ENCODE measurements at places on chromosomes 1 and 21.

- DNase-seq: no peak
Observed at GRCh38 chr1:66752671-66753371, 562 bp downstream of the DYNLT5 start.

- no peak for DNase-seq
Observed at GRCh38 chr1:54268762-54269297, 68.9 kb downstream of the MRPL37 start.

GRCh38 chr1:65267683-65268082 is 41.7 kb upstream of the DNAJC6 start:
- DNase-seq: no peak

GRCh38 chr1:200332716-200333115 is 77.1 kb downstream of the ZNF281 start:
- no peak for DNase-seq

DNA sequence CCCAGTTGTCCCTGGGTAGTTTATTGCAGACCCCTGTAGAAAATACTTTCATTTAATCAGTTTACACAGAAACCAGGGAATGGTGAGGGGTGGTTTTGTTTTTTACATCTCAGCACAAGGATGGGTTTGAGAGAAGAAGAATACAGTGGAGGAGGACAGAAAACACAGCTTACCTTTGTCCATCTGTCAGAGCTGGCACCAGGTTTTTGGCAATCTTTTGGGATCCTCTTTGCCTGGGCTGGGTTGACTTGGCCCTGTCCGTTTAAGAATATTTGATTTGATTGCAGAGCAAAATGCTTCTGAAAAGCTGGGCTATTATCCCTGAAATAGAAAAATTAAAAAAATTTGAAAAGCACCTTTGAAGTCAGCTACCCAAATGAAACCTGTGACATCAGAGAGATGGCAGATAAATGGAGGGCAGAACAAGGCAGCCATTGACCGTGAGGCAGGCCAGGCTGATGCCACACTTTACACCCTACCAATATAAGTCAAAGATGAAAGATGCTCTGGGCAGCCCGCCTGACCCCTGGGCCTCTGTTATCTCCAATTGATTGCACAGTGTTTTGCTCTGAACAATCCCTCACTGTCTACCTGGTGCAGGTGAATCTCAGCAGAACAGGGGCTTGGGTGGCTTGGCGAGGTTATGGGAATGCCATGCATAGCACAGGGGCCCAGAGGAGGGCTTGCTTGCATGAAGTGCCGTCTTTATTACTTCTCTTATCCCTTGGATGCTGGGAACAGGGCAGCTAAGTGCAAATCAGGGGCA is 218.8 kb downstream of the LMX1A start:
- DNase-seq: no peak

- DNase-seq: no peak
Observed at GRCh38 chr21:14366998-14367397, 15.9 kb downstream of the HSPA13 start.

DNA sequence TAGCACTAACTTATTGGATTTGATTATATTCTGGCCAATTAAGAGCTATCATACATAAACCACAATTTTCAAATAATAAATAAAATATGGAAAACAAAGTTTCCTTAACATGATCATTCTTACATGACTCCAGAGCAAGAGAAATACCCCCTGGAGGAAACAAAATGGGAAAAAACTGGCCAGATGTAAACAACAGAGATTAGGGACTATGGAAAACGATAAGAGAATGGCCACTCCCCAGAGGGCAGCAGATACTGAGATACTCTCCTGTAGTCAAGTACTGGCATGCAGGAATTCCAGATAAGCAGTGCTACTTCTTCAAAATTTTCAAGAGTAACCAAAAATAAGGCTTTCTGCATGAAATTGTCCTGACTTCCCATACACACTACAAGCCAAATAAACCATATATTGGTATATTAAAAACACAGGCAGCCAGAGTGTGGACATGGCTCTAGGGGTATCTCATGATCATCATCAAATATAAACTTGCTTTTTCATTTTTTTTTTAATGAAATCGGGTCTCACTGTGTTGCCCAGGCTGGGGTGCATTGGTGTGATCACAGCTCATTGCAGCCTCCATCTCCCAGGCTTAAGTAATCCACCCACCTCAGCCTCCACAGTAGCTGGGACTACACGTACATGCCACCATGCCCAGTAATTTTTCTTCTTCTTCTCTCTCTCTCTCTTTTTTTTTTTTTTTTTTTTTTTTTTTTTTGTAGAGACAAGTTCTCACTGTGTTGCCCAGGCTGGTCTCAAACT is 118.5 kb downstream of the EIF4G3 start:
- no peak for DNase-seq

DNA sequence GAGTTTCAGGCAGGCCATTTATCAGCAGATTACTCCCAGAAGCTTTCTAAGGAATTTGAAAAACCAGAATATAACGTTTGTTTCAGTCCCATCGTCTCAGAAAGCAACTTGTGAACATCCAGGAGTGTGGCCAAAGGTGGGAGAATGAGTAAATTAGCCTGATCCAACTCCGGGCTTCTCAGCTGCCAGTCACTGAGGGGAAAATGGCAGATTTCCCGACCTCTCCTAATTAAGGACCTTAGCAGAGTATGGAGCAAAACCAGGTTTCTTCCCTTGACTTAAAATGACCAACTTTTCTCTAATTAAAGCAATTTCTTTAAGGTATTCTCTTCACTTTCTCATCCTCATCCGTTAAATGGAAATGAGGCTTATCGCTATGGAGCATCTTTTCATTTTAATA is 1.0 kb downstream of the CORT start:
- DNase-seq: no peak

DNA sequence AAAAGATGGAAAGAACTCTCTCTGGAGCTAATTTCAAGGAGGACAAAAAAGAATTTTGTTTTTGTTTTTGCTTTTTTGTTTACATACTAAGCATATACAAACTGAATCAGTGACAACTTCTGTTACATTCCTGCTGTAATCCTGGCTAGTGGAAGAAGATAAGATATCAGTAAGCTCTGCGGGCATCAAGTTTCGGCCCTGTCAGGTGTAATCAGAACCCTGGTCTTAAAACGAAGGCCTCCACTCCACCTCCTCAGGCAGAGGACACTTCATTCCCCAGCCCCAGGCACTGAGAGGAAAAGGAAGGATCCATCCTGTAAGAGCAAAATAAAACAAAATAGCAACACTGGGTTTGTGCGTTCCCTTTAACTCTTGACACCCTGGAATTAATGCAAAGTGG is 88.9 kb upstream of the ARHGAP29 start:
- DNase-seq: no peak

GRCh38 chr1:116242741-116243140 is 130.3 kb upstream of the ATP1A1 start:
- no peak for DNase-seq

DNA sequence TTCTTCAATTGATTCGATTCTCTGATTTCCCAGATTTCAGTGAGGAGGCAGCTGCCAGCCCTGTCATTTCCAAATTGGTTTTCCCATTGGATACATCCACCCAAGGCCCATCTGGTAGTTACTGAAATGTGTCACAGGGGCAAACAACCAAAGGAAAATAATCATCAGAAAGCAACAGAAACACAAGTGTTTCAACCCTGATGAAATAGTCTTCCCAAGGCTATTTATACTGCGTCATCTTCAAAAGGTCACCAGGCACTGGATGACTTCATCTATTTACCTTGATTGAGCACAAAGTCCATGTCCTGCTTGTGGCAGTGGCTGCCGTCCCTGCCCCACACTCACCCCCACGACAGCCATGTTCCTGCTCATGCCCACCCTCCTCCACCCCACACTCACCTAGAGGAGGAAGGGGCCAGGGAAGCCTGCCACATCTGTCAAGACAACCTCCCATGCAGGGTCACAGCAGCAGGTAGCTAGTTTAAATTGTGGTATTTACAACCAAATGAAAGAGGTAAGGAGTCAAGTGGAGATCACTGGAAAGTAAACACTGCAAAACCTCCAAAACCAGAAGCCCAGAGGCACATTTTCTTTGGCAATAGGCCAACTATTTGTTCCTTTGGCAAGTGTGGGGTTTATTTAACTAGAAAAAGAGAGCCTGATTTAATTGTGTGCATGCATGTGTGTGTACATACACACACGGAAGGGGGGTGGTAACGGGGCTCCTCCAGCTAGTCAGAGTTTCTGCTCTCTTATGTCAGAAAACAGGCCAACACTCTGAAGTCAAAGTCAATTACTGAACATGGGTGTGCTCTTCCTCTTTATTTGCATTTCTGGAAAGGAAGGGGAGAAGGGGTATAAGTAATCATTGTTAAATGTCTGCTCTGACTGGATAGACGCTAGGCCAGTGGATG is 49.5 kb upstream of the RAB4A start:
- DNase-seq: no peak

DNA sequence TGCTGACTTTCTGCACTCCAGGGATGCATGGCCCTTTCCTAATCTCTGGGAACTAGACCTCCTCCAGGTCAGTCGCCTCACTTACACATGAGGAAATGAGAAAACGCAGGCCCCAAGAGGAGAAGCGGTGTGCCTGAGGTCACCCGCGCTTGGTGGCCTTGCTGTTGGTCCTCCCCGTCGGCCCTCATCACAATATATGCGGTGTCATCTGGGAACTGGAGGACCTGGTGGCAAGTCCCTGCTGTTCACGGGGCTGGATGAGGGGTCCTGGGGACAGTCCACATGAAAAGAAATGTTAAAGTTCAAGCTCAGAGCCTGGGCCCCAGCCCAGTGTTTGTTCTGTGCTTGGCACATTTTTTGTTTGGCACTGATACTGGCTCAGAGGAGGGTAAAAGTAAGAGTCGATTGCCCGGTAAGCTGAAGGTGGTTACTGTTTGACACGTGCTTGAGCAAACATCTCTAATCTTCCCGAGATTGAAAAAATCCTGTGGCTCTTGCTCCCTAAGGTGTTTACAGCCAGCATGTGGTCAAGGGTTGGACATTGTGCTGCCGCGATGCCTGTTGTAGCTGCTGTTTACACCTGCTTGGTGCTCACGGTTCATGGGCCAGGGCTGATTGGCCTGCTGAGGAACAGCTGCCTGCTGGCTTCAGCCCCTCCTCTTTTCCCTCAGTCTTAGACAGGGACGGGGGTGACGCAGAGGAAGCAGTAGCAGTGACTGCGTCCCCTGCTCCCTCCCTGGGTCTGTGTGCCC is 5.2 kb downstream of the COQ8A start:
- no peak for DNase-seq

- no peak for DNase-seq
Observed at GRCh38 chr1:116436611-116436970, 63.5 kb downstream of the ATP1A1 start.

DNA sequence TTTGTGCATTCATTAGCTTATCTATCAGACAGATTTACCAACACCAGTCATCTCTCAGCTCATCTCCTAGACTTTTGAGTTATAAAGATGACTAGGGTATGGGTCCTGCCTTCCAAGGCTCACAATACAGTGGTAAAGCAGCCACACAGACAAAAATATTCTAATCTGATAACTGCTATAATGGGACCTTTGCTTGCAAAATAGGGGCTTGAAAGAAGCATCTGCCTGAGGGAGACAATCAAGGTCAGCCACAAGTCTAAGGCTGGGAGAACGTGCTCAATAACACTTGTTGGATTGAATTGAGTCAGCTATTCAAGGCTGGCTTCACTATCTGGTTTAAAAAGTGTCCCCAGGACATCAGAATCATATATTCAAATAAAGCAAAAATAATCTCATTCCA is 1.4 kb upstream of the PAPPA2 start:
- DNase-seq: no peak

DNA sequence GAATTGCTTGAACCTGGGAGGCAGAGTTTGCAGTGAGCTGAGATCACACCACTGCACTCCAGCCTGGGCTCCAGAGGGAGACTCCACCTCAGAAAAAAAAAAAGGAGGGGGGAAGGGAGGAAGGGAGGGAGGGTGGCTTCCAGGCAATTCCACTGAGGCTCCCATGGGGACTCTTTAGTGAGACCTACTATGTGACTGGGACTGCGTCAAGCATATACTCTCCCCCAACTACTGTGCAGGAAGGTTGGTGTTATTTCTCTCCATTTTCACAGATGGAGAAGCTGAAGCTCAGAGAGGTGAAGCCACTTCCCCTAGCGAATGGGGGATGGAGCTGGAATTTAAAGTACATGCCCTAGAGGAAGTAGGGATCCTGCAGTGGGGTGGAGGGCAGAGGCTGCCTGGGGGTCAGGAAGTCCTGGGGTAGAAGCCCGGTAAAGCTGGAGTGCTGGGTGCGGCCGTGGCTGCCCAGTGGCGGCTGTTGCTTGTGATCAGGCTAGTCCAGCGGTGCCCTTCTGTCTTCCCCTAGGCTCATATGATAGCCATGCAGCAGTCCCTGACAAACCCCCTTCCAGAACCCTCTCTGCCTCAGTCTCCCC is 40.3 kb downstream of the RAP1GAP start:
- DNase-seq: no peak

GRCh38 chr1:241272828-241273227 is 84.2 kb downstream of the RGS7 start:
- DNase-seq: no peak

GRCh38 chr1:214566158-214567104 is 15.0 kb upstream of the PTPN14 start:
- no peak for DNase-seq

GRCh38 chr1:147247656-147248238 is 5.3 kb downstream of the CHD1L start:
- DNase-seq: no peak

- DNase-seq: no peak
Observed at GRCh38 chr1:48932366-48932765, 155.7 kb upstream of the BEND5 start.

DNA sequence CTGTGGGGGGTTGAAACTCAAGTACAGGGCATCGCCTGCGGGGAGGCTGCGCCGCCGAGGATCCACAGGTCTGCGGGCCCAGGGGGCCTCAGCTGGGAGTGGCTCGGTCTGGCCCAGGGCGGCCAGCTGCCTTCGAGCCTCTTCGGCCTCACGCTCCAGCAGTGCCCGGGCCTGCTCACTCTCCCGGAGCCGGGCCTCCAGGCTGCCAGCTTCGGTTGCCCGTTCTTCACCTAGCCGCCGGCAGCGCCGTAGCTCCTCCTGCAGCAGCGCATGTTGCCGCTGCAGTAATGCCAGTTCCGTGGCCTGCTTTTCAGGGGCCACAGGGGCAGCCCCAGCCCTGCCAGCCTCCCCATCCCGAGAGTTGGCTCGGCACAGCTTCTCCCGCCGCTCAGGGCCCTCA is 9.4 kb downstream of the RXFP4 start:
- no peak for DNase-seq

DNA sequence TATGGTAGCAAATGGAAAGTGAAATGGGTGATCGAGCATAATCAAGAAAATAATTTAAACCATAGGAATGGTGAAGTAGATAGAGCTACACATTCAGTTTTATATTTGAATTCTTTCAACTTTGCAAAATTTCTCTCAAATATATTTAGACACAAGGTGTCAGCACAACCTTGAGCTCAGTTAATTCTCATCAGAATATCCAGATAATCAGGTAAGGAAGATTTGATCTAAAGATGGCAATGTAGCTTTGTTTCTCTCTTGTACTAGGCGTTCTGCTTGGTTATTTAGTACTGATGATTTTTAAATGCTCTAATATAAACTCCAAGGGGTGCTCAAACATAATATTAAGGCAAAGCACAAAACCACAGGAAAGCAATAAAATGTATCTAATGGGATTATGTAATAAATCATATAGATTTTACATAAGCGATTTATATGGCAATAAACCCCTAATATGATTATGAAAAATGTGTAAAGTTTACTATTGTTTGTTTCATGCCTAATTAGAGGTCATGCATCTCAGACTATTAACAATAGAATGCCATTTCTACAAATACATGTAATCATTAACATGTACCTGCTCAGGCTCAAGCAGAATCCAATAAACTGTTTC is 32.4 kb upstream of the SERTAD4 start:
- DNase-seq: no peak

- no peak for DNase-seq
Observed at GRCh38 chr1:221574529-221574928, 167.4 kb downstream of the DUSP10 start.

All from CD4-positive, alpha-beta T cell treated with Interleukin-12 subunit alpha and Interleukin-12 subunit beta, for 1 hour (primary cell).